ENCODE measurements at places on chromosomes 6 and 20.

DNA sequence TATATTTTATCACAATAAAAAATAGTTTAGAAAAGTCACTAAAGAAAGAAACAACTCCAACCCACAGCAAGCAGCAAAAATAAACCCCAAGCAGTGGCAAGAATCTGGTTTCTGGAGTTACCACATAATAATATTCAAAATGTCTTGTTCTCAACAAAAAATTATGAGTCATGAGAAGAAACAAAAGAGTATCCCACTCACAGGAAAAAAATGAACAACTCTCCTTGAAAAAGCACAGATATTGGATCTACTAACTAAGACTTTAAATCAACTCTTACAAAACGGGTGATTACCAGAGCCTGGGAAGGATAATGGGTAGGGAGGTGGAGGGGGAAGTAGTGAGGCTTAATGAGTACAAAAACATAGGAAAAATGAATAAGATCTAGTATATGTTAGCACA, 425.6 kb downstream of the PLCB1 start:
- DNase-seq: no peak

- DNase-seq: no peak
Observed at GRCh38 chr6:146871611-146872425, 273.0 kb downstream of the ADGB start.

GRCh38 chr20:57785720-57786119, 75.9 kb upstream of the PMEPA1 start:
- no peak for DNase-seq

- DNase-seq: no peak
Observed at GRCh38 chr6:60867548-60867947, 1418.5 kb downstream of the KHDRBS2 start.

DNA sequence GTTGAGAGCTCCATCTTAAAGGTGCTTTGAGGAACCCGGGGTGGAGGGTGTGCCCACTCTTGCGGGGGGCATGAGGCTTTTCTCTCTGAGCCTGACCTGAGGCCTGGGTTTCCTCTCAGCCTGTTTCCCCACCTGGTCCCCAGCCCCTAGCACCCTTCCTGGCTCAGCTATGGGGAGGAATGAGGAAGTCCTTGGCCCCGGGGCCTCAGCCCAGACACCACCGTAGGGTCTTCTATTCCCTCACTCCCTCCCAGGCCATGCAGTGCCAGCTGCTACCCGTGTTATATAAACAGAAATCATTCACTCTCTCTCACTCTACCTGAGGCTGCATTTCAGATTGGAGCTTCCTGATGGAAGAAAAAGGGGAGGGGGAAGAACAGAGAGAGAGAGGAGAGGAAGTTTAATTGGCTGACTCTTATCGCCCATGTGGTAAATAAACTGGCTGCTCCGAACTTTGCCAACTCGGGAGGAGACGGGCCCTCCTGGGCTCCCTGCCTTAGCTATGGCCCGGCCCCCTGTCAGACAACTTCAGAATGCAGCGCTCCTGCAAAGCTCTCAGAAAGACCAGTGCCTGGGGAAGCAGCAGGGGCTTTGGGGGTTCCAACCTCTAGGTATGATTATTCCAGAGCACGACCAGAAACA, 2.8 kb downstream of the CDH22 start:
- no peak for DNase-seq

GRCh38 chr20:58708246-58708931, 15.8 kb downstream of the NPEPL1 start:
- no peak for DNase-seq

- DNase-seq: peak; percentile 55
Observed at GRCh38 chr20:8305449-8305978, 173.4 kb downstream of the PLCB1 start.

GRCh38 chr20:33790566-33790965, 20.6 kb upstream of the CHMP4B start:
- no peak for DNase-seq

- DNase-seq: no peak
Observed at GRCh38 chr6:13796781-13797180, 17.6 kb downstream of the MCUR1 start.

DNA sequence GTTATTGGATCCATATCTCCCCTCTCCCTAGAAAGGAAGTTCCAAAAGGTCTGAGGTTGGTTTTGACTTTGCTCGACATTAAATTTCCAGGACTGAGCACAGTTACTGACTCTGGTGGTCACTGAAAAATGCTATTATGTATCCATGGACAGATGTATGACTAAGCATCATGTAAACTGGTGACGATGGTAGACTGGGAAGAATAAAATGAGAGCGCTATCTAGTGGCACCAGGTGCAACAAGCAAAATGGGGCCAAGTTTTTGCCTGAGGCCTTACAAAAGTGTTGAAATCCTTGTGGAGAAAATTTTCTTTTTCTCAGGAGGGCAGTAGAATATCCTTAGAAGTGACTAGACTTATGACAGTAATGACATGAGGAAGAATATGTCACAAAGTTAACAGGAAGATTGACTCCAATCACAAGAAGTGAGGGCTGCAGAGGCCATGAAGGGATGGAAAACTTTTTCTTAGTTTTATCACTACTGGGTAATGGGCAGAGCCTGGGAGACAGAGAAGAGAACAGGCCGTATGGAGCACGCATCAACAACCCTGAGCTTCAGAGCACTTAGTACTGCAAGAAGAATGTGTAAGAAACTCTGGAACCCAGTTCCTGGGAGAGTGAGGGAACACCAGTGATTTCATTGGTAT, 88.9 kb upstream of the ELOVL5 start:
- DNase-seq: peak; percentile 94

GRCh38 chr6:47787620-47788497, 6.0 kb downstream of the OPN5 start:
- DNase-seq: peak; percentile 70

DNA sequence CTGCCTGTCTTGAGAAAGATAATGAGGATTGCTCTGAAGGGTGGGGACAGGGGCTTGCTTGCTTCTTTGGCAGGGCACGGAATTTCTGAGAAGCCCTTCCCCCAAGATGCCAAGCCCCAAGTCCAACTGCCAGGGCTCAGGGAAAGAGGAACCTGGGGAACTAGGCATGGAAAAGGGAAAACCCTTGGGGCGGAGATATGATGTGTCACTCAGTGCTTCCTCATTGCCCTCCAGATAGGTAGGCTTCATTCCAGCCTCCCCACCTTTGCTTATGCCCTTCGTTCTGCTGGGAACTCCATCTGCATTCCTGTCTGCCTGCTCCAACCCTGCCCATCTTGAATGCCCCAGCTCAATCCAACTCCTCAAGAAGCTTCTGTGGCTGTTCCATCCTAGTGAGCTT, 61.2 kb downstream of the VEGFA start:
- no peak for DNase-seq

DNA sequence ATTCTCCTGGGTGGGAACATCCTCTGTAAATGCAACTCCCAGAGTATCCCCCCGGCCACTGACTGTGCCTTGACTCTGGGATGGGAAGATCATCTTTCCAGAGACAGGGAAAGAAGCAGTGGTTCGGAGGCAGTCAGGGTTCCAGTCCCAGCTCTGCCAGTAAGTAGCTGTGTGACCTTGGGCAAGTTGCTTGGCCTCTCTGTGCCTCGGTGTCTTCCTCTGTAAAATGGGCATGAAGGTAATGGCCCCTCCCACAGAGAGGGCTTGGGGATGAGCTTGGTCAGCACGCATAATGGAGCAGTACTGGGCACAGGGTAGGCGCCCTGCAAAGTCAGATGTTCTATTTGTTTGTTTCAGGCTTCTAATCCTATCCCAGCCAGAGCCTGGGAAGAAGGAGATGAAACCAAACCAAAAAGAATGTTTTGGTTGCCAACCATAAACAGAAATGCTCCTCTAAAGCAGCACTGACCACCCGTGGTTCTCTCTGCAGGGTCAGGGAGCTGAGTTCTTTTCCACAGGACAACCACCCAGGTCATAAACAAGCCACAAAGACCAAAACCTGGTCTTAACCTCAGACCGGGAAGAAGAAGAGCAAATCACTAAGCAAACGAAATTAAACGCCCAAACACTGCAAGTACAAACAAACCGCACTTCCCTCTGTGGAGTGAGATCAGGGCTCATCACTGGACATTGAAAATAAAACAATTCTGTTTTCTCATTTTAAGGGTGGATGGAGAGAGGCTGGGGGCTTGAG, 381.0 kb upstream of the SULF2 start:
- no peak for DNase-seq

GRCh38 chr20:18624948-18625347, 37.1 kb downstream of the DTD1 start:
- no peak for DNase-seq

DNA sequence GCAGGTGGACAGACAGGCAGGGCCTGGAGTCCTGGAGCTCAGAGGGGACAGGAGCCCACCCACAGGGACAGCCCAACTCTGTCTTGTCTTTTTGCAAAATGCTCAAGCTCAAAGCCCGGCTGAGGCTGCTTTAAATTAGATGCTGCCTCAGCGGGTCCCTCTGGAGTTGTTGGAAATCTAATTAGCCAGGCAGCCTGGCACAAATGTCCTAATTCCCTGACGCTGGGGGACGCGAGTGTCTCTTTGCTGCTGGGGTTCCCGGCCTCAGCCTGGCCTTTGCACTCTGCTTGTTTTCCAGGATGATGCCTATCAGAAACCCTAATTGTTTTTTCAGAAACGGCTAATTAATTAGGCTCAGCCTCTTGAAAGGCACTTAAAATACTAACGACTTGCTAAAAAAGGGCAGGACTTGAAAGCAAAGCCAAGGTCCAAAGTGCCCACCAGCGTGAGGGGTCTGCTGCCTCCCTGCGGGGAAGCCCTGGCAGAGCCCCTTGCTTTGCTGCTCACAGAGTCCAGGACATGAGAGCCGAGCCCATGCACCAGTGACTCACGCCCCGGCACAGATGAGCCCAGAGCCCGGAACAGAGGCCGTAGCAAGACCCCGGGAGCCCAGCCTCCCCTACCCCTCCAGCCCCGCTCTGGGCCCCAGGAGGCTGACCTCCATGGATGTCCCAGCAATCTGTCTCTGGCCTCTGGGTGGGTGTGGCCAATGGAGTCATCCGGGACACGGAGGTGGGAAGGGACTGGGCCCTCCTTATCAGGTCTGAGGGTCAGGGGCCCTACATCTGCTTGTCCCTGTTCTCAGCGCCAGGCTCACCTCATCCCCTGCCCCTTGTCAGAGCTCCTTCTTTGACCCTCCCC, 46.0 kb upstream of the BHLHE23 start:
- DNase-seq: no peak

DNA sequence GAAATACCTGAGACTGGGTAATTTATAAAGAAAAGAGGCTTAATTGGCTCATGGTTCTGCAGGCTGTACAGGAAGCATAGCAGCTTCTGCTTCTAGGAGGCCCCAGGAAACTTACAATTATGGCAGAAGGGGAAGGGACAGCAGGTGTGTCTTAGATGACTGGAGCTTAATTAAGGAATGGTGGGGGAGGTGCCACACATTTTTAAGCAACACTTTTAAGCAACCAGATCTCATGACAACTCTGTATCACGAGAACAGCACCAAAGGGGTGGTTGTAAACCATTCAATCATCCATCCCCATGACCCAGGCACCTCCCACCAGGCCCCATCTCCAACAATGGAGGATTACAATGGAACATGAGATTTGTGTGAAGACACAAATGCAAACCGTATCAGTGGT, 26.9 kb downstream of the FIG4 start:
- DNase-seq: no peak

GRCh38 chr6:143258945-143259344, 191.6 kb downstream of the ADAT2 start:
- DNase-seq: no peak

GRCh38 chr6:53492860-53493634, 51.9 kb downstream of the GCLC start:
- peak; percentile 65 for DNase-seq

DNA sequence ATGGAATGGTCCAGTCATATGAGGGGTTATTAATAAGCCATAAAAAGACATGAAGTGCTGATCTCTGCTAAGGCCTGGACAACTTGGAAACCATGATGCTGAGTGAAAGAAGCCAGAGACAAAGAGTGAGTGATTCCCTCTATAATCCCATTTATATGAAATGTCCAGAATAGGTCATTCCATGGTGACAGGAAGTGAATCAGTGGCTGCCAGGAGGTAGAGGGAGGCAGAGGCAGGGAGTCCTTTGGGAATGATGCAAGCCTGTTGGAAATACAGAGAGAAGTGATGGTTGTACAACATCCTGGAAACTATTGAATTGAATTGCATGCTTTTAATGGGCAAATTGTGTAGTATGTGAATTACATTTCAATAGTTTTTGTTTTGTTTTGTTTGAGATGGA, 26.4 kb downstream of the ANKRD60 start:
- no peak for DNase-seq

- peak; percentile 86 for DNase-seq
Observed at GRCh38 chr6:42451333-42452170, at the start of gene TRERF1. Gene TRERF1, minus strand, starts transcription at chr6:42451926. Its CDS starts 182,336 bp downstream, at chr6:42269590.

DNA sequence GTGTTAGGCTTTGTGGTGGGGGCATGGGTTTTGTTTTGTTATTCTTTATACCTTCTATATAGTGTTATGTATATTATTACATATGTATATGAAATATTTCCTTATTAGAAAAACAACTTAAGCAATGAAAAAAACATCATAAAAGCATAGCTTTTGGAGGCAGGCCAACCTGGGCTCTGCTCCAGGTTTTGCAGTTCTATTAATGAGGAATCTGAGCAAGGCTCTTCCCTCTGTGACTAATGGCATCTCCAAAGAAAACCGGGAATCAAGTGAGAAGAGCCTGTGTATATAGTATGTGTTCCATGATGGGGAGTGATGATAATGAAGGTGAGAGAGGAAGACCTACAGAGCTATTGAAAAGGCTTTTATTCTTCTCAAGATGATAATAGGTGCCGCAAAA, 291.1 kb downstream of the CLIC5 start:
- peak; percentile 33 for DNase-seq

DNA sequence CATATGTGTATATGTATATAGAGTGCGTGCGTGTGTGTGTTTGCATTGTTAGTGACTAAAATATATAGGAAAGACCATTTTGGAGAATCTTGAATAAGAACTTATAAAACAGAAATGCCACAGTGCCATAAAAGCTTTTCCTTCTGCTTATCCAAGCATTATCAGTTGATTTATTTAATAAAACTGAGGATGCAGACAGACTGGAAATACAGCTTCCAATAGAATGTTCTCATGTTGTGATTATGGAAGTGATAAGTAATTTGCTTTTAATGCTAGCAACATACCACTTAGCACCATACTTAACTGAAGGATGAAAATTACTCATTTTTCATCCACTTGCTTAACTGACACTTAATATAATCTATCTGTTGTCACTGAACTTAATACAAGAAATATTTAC, 820.1 kb downstream of the TFAP2A start:
- no peak for DNase-seq

- no peak for DNase-seq
Observed at GRCh38 chr6:12555267-12555666, 161.3 kb upstream of the PHACTR1 start.

- DNase-seq: peak; percentile 70
Observed at GRCh38 chr6:6699741-6700367, 111.3 kb downstream of the LY86 start.

DNA sequence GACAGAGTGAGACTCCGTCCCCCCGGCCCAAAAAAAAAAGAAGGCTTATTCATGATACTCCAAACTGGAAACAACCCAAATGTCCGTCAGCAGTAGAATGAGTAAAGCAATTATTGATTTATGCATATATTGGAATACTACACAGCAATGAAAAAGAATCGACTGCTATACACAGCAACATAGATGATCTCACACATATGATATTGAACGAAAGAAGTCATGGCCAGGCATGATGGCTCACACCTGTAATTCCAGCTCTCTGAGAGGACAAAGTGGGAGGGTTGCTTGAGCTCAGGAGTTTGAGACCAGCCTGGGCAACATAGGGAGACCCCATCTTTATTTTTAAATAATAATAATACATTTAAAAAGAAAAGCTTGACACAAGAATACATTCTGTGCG, 28.5 kb downstream of the BCAS4 start:
- no peak for DNase-seq

- no peak for DNase-seq
Observed at GRCh38 chr6:47785182-47785581, 3.4 kb downstream of the OPN5 start.

GRCh38 chr6:117404548-117404947, 21.2 kb downstream of the ROS1 start:
- DNase-seq: no peak

Data from H4 (cell line).